Stromal cell of bone marrow (primary cell): ENCODE measurements at places on chromosomes 13 and 19.

GRCh38 chr19:7923295-7924191, 2.4 kb downstream of the CTXN1 start:
- no peak for DNase-seq

- DNase-seq, result no peak
These were observed 617.5 kb upstream of the KLF12 start for GRCh38 chr13:74751739-74752138.

DNA sequence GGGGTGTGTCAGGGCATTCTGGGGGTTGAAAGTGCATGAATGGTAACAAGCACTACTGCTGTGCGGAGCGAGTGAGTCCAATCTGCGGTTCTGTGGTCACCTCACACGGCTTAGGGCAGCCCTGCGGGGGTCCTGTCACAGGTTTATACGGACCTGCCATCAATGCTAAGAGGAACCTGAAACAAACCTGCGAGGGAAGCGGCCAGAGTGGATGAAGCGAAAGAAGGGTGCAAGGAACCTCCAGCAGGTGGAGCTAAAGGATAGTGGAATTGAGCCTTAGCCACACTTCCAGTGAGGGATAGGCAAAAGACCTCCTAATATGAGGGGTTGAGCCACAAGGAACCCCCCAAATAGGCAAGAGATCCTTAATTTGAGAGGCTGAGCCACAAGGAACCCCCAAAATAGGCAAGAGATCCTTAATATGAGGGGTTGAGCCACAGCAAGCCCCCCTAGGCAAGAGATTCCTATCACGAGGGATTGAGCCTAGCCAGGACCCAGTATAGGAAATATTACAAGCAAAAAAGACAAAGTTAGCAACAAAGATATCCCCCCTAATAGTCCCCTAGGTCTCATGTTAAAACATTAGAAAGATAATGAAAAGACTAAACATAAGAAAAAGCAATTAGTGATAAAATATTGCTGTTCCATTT, 6.3 kb upstream of the ZNF69 start:
- DNase-seq, result no peak

DNA sequence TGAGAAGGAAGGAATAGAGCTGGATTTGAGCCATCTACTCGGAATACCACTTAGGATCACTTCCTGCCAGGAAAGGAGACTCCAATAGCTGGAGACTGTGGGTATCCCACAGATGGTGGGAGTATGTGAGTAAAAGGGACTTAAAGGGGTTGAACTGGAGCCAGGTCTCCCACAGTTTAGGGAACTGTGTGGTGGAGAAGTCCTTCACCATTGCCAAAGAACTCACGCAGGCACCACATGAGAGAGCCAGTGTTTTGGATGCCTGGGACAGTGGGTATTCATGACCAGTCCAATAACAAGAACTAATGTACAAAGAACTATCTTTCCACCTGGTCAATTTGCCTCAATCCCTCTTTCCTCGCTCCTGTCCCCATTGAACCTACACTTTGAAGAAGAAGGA, 24.4 kb upstream of the MYCBP2 start:
- no peak for DNase-seq

DNA sequence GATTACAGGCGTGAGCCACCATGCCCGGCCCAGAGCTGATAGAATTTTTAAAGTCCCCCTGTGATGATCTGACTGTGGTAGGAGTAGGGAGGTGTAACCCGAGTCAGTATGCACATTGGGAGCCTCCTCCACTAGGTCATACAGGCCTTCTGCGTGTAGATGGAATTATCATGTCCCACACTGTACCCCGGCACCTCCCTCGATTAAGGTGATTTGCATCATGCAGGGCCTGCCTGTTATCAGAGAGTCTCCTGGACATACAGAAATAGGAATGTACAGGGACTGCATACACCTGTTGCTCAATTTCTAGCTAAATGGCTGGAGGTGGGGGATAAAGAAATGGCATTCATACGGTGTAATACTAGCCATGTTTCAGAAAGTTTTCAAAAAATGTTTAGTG, 922 bp upstream of the ERVK3-1 start:
- no peak for DNase-seq

DNA sequence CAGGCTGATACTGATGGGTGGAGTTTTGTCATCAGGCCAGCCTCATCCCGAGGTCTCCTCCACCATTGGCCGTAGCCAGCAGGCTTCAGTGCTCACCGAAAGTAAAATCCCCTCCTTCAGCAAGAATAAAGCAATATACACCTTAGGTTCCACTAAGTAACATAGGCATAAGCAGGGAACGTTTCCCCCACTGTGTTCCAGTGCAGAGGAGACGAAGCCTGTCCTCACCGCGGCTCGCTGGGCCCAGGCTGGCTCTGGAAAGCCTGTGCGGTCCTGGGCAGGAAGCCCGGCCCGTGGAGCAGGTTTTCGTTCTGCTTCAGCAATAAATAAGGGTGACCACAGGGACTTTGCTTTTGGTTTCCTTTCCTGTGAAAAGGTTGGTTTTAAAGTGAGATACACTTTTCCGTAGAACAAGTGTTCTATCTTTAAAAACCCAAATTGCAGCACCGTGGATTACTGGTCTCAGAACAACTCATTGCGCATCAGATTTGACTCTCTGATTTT, 16.3 kb upstream of the TEX29 start:
- DNase-seq, result no peak

DNA sequence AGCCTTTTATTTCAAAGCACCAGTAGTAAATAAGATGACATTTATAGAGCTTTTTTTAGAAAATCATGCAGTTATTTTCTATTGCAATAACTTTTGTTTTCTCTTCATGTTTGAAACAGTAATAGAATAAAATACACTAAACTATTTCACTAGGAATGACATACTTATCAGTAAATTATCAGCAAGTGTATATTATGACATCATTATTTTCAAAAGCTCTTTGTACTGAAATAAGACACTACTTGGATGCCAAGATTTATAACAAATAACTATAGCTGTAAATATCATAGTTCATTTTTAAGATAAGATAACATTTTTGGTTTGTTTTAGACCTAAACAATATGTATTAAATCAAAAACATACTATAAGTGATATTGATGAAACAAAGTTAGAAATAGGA, 56.8 kb downstream of the STOML3 start:
- DNase-seq, result no peak

DNA sequence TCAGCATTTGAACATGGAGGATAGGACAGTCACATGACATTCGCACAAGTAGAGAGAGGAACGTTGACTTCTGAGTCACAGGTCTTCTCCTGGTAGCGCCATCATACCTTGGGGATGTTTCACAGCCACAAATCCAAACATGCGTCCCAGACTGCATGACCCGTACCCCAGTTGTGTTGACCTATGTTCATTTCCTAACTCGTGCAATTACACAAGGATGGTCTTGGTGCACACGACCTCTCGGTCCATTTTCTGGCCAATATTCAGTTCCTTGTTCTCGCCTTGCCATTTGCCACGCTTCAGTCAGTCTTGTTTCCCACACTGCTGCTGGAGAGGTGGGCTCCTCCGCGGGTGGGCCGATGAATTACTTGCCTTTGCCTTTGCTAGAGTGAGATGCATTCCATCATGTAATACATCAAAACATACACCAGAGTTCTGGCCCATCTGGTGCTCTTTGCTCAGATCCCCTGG, 87.3 kb downstream of the COL4A2 start:
- no peak for DNase-seq

DNA sequence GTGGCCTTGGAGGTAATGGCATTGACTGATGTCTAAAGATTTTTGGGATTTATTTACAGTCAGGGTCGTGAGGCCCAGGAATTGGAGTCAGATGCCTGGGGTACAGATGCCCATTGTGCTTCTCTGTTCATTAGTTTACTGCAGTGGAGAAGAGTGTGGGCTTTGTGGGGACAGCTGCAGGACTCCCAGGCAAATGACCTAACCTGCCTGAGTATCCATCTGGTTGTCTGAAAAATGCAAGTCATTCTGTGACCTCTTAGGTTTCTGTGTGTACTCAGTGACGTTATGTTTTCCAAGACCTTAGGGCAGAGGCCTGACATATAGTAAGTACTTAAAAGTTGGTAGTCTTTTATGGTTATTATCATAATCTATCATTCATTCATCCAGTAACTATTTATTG, 60.5 kb downstream of the SPATA13 start:
- no peak for DNase-seq

DNA sequence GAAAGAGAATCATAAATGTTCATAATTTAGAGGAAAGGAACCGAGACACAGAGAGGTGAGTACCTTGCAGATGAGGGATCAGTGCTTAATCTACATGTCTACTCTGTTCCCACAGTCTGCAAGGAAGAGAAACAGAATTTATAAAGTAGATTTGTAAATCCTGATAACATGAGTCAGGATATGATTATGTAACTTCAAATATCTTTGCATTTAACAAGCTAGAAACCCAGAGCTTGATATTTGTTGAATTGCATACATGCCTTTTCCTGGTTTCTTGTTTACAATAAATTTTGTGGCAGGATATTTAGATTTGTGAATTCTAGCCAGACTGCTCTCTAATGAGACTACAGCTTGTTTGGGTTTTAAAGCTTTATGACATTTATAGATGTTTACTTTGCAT, 219.2 kb downstream of the ENOX1 start:
- DNase-seq, result no peak

DNA sequence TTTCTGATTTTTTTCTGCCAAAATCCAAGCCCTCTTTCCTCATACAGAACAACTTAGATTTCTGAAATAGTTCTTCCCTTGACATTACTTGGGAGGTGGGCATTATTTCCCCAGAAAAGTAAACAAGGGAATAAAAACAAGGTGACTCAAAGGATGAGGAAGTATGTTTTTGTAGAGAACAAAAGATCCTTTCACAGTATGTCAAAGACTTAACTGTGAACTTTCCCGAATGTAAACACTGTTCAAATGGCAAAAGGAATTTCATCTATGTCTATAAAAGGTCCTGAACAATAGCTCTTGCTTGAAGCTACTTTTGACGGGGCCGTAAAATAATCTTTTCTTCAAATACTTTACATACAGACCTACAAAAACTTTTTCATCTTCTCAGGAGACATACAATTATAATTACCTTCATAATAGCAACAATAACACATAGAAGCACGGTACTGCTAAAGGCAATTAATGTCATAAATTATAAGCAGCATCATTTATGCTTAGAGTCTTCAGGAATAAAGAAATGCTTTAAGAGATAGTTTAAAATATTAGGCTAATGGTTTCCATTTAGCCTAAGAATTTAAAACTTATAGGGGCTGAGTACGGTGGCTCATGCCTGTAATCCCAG, 191.1 kb downstream of the RGCC start:
- DNase-seq, result no peak

- DNase-seq, result no peak
These were observed 89.9 kb downstream of the UBL3 start for GRCh38 chr13:29760544-29760943.

- peak; percentile 60 for DNase-seq
These were observed 129.8 kb downstream of the DLEU7 start for GRCh38 chr13:50713523-50714248.
